ENCODE measurements at places on chromosomes 6 and 20.

DNA sequence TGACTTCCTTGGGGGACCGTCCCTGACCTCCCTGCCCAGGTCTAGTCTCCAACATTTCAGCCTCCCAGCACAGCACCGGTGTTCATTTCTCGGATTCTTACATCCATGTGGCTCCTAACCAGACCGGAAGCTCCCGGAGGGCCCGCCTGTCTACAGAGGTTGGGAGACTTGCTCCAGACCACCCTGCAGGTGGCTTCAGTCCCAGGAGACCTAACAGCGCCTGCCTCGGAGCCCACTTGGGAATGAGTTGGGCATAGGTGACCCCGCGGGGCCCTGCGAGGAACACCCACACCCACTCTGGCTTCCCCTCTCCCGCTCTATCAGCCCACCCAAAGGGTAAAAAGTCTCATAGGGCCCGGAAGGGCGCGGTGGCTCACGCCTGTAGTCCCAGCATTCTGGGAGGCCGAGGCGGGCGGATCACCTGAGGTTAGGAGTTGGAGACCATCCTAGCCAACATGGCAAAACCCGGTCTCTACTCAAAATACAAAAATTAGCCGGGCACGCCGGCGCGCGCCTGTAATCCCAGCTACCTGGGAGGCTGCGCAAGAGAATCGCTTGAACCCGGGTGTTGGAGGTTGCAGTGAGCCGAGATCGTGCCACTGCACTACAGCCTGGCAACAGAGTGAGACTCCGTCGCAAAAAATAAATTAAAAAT lies 5.4 kb downstream of the DPPA5 start:
- no peak for DNase-seq

- no peak for DNase-seq
Observed at GRCh38 chr20:47969426-47969825, 184.1 kb upstream of the SULF2 start.

DNA sequence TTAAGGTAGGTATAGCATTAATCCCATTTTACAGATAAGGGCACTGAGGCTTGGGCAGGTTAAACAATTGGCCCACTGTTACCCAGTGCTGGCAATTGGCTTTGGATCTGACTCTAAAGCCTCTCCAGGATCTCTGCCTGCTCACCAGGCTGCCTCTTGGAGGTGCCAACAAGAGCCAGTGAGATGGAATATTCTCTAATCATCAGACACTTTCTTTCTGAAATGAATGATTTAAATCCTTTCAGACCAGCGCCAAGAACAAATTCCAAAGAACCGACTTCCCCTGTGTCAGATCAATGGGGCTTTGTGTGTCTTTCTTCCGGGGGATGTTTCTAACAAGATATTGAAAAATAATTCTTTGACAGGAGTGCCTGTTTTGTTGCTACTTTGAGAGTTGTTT lies 23.6 kb downstream of the CYP39A1 start:
- DNase-seq, result no peak

GRCh38 chr6:138944412-138944811 lies 43.6 kb downstream of the REPS1 start:
- no peak for DNase-seq

DNA sequence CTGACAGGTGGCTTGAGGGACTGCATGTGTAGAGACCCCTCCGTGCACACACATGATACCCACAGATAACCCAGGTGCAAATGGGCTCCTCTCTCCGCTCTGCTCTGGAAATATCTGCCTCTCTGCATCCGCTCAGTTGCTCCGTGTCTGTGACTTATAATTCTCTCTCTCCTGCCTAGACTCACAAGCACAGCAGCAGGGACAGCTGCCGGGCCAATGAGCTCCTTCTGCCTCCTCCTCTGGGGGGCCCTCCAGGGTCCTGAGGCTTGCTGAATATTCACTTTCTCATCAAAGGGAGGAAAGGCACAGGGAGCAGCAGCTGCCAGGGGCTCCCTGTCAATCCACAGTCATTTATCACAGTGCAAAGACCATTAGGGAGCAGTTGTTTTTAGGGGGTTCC lies 24.1 kb downstream of the LRFN2 start:
- DNase-seq, result peak; percentile 58

Measured in NCI-H2171 treated with DMSO at 0.1 percent for 48 hours (cell line).